ENCODE measurements at places on chromosomes 7 and 10.

DNA sequence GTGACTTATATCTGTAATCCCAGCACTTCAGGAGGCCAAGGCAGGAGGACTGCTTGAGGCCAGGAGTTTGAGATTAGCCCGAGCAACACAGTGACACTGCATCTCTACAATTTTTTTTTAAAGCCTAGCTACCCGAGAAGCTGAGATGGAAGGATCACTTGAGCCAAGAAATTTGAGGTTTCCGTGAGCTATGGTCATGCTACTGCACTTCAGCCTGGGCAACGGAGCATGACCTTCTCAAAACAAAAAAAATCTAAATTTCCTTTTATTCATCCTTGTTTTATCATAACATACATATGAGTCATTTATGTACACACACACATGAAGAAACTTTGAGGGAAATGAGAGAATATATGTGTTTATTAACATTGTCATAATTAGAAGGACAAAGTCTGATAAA, 277.5 kb upstream of the MAGI2 start:
- DNase-seq = no peak

DNA sequence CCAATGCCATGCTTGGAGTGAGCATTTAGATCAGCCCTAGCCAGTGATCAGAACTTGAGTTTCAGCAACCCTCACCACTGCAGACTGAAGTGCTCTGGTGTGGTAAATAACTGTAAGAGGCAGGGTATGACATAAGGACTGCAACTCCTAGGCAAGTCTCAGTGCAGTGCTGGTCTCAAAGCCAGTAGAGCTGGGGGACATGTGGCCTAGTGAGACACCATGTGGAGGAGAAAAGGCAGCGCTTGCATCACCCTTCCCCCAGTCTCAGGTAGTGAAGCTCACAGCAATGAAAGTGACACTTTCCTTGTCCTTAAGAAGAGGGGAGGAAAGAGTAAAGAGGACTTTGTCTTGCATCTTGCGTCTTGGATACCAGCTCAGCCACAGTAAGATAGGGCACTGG, 386.8 kb upstream of the POT1 start:
- DNase-seq = peak; percentile 25

- DNase-seq = no peak
Measured at GRCh38 chr7:120550494-120551048, 277.6 kb downstream of the KCND2 start.

- no peak for DNase-seq
Measured at GRCh38 chr7:7236041-7236440, 53.7 kb downstream of the C1GALT1 start.

- no peak for DNase-seq
Measured at GRCh38 chr10:129869596-129870473, 94.2 kb downstream of the EBF3 start.

GRCh38 chr7:90877201-90877600, 281.1 kb downstream of the CDK14 start:
- DNase-seq = no peak

GRCh38 chr10:76695069-76695468, 942.5 kb downstream of the KCNMA1 start:
- DNase-seq = no peak

DNA sequence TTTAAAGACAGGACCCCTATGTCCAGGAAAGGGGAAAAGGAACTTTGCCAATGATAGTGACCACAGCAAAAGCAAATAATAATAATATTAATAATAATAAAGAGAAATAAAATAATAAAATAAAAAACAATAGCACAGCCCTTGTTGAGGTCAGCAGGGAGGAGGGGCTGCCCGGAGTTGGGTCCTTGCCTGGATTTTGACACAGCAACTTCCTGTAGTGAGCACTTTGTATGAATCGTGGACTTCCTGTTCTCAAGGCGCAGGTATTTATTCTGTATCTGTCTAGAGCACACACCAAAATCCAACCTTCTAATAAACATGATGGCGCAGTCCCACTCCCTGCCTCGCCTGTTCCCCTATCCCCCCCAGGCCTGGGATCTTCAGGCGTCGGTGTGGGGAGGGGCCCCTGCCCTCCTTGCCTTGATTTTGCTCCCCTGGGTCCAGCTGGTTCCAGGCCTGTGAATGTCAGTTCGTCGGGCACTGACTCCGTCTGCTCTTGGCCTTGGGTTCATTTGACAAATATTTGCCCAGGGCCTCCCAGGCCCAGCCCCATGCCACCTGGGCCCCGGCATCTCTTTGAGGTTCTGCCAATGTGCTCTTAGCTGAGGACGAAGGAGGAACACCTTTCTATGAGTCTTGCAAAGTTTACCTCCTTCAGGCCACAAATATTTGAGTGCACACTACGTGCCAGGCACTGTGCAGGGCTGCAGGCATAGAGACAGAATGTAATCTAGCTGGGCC, 13.9 kb downstream of the TRIM8 start:
- DNase-seq = no peak

All from midbrain (tissue), 1 donor.